ENCODE measurements at places on chromosomes 7 and 10. TPM values are rescaled to one million over a fixed set of nuclear protein-coding genes. Genes with fewer than 3 reads are reported as not detected.

Gene FAM25A
- total RNA-seq: not detected

- DNase-seq: no peak
These were observed 28.7 kb upstream of the ARHGAP22 start for GRCh38 chr10:48633381-48634197.

- DNase-seq: peak; percentile 37
These were observed 21.4 kb upstream of the GSDME start for GRCh38 chr7:24778543-24779282.

DNA sequence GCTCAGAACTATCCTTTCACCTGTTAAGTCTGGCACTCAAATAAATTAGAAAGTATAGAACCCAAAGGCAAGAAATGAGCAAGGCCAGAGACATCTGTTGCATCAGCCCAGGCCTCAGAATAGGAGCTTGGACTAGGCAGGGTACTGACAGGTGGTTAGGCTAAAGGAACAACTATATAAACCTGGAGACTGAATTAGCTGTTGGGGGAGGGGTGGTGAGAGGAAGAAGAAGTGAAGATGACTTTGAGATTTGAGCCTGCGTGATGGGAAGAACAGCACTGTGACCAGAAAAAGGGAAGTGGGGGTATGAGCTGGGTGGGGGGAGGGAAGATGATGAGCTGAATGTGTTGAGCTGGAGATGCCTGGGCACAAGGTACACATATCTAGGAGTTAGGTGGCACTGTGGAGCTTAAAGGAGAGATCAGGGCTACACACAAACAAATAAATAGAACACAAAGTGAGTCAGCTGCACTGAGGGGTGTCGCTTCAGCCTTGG lies 244.7 kb downstream of the PTEN start:
- no peak for DNase-seq
